SW 1271 (cell line): ENCODE measurements at places on chromosomes 16 and 17.

DNA sequence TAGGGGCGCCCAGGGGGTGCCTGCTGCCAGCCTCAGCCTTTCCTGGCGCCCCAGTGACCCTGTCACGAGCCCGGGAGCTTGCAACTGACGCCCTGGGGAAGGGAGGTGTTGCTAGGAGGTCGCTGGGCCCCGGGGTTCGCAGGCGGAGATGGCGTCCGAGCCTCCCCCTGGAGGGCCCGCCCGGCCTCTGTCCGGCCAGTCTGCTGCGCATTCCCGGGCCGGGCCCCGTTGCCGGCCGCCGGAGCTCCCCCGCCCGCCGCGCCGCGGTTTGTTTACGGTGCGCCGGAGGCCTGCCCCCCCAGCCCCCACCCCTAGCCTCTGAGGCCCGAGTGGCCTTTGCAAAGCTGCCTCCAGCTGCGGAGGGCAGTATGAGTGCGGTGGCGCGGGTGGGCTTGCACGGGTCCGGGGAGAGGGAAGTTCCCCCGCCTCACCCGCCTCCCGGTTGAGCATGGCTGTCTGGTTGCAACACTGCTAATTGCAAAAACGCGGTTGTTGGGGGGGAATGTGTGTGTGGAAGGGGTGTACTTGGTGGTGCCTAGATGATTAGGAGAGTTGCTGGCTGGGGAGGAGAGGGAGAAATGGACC is 514 bp downstream of the THRA start:
- DNase-seq = no peak

DNA sequence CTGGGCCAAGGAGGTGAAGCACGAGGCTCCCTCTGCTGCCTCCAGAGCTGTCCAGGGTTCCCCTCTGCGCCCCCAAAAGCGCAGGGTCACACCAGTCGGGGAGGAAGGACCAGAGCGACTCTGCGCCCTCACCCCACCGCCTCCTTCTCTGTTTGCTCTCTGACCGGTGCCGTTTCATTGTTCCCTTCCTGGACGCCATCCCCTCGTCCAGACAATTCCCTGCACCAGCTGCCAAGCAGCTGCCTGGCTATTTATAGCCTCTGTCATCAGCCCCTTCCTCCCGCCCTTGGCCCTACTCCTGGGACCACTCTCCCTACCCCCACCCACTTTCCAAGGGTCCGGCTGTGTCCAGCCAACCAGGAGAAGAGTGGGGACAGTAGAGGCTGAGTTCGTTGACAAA is 68.8 kb upstream of the CREBBP start:
- no peak for DNase-seq

DNA sequence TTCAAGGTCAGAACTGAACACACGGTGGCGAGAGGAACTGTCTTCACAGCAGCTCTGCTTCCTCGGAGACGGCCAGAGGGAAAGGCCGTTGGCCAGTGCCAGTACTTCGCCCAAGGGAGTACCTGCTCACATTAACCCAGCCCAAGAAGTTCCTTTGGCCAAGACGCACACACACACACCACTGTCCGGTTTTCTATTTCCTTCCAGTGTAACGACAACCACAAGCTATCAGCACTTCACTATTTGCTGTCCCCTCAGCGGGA is 744 bp upstream of the GGNBP2 start:
- no peak for DNase-seq

DNA sequence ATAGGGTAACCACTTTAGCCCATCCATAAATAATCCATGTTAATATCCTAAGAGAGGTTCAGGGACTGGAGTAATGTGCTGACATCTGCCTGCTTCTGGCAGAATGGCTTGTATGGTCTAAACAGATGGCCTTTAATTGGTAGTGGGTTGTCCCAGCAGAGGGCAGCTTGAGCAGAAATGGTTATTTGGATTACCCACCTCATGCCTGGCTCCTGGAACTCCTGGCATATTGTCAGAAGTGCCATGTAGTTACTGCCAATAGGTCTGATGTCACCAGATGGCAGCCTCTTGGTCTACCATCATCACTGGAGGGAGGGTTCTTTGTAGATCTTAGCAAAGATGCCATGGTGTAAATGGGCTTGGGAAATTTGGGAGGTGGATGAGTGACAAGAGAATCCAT is 157.5 kb upstream of the SOX9 start:
- DNase-seq = no peak

DNA sequence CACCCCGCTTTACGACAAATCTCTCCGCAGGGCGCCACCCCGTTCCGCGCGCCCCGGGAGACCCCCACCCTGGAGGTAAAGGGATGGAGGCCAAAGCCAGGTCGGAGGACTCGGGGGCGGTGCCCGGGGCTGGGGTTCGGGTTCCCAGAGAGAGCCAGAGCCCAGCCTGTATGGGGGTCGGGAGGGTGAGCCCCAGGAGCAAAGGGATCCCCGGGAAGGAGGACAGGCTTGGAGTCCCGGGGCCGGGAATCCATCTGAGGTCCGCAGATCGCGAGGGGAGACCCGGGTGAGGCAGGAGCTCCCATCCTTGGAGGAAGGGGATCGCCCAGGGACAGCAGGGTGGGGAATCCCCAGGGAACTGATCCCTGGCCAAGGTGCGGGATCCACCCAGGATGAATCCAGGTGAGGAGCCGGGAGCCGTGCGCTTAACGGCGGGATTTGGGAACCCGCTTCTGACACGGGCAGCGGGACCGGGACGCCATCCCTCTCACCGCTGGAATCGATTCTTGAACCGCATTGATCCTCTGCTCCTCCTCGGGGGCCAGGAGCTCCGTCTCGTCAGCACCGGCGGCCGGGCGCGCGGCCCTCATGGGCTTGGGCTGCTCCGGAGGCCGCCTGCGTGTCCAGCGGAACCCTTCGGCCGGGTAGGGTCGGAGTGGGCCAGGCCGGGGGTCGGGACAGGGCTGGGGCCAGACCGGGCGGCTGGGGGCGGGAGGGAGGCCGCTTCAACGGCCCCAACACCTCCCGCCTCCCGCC is at the start of gene MMD:
MMD (minus strand) TSS at position 657 of the 756 bp plus-strand sequence; CDS start at position 517, 140 bp downstream.
- no peak for DNase-seq

DNA sequence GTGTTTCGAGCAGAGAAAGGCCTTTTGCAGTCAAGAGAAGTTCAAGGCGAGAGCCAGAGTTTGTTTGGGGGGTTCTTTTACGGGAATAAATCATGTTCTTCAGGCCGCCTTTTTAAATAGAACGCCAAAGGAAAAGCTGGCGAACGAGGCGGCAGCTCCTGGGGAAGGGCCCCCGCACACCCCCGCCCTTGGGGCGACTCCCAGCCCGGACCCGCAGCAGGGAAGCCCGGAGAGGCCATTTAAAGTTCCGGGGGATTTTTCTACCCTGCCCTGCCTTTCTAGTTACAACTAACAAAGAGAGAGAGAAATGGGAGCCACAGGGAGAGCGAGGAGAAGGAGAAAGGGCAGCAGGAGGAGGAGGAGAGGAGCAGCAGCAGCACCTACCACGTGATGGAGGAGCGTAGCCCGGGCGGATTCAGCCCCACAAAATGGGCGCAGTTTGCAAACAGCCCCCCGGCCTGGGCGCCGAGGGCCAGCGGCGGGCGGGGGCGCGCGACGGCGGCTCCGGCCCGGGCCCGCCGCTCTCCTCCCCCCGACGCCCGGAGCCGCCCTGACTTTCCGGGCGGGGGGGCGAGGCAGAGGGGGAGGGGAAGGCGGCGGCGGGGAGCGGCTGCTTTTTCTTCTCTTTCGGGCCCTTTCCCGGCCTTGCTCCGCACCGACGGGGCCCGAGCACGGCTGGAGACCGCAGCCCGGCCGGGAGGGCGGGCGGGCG is 634 bp downstream of the KANSL1 start:
- peak; percentile 83 for DNase-seq

DNA sequence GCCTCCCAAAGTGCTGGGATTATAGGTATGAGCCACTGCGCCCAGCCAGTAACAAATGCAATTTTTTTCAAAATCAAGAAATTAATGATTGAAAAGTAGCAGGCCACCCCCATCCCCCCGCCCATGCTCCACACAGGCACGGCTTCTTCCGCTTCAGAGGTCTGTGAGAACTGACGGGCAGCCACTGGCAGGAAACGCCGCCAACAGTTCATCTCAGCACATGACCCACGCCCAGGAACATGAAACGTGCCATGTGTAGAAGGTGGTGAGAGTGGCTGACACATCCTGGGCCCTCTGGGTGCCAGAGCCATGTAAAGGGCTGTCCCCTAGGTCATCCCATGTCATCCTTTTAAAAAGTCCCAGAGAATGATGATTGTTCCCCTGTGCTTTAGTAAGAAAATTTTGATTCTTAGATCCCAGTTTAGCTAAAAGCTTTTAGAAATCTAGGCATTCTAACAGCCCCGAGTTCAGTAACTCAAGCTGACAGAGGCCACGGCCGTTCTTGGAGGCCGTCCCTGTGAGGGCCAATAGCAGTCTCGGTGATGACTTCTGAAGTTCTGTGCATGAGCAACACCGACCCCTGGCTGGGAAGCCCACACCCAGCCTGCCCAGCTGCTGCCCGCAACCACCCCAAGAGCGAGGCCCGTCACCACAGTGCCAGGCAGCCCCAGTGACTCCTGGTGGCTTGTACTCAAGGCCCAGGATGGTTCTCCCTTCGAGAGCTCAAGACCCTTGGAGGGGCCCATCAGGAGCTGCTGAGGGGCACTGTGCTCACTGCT is 52.1 kb downstream of the KLHDC4 start:
- no peak for DNase-seq

DNA sequence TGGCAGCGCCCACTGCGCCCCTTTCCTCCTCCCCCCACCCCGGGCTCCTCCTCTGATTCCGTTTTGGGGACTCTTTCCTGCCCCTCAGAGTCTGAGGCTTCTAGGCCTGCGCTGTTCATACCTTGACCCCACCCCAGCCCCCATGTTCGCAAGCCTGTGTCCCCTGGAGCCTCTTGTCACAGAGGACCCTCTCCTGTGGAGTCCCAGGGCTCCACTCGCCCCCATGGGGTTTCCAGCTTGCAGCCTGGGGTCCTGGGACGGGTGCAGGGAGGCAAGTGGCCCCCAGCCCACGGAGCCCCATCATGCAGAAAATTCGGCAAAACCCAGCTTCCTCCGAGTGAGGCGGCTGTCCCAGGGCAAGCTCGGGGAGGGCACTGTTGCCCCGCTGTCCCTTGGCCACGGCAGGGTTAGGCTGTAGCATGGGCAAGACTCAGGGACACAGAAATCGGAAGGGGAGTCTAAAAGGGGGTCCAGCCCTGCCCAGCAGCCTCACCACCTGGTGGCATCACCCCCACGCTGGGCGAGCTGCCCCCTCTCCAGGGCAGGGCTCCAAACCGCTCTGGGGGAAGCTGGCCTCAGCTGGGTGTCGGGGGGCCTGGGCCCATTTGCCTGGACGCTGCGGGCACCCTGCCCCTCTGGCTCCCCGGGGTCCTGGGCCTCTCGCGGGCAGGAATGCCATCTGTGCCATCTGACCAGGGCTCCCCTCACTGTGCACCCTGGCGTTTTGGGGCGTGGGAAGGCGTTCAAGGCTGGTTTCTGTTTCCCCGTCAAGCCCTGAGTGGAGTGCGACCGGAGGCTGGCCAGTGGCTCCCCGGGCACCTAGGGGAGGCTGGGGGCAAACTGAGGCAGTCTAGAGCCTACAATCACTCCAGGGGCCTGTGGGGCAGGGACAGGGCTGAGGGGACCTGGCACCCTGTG is 11.5 kb upstream of the BAHCC1 start:
- no peak for DNase-seq

GRCh38 chr16:68373528-68374245 is 62.9 kb downstream of the PRMT7 start:
- no peak for DNase-seq

- DNase-seq = no peak
These were observed 67.2 kb upstream of the CIBAR2 start for GRCh38 chr16:85179344-85180046.

- no peak for DNase-seq
These were observed 270.4 kb upstream of the EEF2KMT start for GRCh38 chr16:5367951-5368350.

DNA sequence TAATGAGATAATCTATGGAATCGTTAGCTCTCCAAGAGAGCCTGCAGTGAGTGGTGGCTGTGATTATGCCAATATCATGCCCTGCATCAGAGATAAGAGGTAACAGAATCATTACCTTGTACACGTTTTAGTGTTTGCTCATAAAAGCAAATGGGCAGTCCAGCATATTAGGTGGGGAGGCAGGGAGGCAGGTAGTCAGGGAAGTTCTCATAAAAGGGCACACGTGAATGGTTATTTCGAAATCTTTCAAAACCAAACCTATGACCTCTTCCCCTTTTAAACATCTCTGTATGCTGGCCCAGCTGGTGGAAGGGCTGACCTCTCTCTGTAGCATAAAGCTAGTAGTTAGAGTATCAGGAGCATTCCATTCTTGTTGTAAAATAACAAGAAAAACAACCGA is 51.7 kb downstream of the VAT1L start:
- no peak for DNase-seq
